Esophagus mucosa (tissue), 1 donor: ENCODE measurements at places on chromosomes 7 and 10. TPM values are rescaled to one million over a fixed set of nuclear protein-coding genes. Genes with fewer than 3 reads are reported as not detected.

GRCh38 chr10:42551582-42552187 is 86.7 kb downstream of the ZNF33B start:
- ATAC-seq, result no peak

DNA sequence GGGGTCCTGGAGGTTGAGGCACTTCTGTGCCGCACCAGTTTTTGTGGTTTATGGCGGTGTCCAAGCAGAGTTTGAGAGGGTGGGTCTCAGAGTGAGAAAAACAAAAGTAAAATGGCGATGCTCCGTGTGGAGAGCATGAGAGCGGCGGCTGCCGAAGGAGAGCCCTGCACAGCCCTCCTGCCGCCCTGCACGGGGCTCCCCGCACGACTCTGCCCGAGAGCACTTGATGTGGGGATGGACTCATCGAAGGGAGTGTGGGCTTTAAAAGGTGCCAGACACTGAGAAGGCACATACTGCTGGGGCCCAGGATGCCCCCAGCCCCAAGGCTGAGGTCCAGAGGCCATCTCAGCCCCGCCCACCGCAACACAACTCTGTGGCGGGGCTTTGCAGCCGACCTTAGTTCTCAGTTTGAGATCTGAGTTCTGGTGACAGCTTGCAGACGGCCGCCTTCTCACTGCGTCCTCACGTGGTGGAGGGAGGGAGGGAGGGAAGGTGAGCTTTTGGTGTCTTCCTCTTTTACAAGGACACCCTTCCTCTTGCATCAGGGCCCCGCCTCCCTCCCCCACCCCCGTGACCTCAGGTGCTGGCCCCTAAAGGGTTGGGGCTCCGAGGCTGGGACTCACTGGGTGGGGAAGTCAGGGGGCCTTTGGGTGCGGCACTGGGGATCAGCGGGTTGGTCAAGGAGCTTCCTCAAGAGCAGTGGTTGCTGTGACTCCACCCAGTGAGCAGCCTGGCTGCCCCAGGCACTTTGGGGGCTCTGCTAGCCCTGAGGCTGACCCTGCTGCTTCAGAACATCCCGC is 69.1 kb downstream of the NKX6-2 start:
- no peak for ATAC-seq

LRRC17 gene
- 0.32 TPM for total RNA-seq

SLC26A3 gene
- total RNA-seq, result 0.44 TPM

DNA sequence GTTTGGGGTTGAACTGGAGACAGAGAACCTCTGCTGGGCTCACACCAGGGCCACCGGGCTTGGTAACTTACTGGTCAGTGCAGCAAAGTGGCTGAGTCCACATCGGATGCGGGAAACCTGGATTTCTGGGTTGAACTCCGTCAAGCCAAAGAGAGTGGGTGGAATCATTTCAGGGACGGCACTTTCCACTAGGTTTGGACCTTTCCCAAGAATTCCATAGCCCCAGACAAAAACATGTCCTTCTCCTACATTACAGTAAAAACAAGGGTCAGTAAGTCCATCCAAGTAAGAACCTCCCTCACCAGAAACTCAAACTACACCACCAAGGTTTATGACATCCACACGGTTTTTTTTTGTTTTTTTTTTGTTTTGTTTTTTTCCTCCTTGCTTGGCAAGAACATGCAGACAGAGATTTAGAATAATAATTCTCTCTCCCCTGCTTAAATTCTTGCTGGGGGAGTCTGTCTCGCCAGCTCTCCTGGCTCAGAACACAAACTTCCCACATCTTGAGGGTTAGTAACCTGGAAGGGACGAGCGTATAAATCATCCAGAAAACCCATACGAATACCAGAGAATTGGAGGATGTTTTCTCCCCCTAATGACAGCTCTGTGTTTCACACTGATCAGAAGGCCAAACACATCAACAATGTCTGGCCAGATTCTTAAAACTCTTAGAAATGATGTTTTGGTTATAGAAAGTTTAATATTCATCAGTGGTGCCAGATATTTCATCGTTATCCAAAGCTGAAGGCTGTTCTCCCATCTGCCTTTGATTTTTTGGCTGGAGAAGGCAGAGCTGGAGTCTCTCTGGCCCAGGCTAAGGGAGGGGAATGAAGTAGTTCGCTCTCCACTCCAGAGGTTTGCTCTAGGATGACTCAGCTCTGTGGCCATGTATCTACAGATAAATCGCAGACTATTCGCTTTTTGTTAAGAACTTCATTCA is 17.5 kb downstream of the RCC1L start:
- no peak for ATAC-seq

DNA sequence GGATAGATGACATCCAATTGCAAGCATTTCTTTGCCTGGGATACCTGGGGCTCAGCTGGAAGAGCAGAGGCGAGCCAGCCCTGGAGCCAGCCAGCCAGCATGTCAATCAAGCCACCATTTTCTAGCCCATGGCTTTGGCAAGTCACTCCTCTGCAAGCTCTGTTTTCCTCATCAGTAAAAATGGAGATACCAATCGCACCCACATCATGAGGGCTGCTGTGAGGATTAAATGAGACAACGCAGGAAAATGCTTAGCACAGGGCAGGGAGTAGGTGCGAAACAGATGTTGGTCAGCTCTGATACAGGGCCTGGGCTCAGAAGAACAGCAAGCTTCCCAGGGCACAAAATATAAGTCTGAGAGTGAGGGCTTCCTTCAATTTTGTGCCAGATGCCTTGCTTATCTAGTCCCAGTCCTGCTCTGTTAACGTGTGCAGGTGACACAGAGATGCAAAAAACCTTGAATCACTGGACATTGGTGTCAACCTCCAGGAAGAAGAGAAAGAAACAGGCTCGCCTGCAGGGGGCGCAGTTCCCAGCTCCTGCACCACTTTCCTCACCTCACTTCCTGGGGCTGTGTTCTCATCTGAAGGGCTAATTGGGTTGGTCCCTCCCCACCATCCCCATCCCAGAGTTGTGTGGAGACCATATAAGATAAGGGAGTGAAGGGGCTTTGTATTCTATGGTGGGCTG is 72.8 kb upstream of the CACUL1 start:
- ATAC-seq, result no peak

- ATAC-seq, result no peak
These were observed 79.4 kb downstream of the ANKIB1 start for GRCh38 chr7:92325173-92325572.

PPP1R17 gene
- total RNA-seq, result not detected

- peak; percentile 52 for ATAC-seq
These were observed 33.8 kb downstream of the HGF start for GRCh38 chr7:81736091-81736490.

DNA sequence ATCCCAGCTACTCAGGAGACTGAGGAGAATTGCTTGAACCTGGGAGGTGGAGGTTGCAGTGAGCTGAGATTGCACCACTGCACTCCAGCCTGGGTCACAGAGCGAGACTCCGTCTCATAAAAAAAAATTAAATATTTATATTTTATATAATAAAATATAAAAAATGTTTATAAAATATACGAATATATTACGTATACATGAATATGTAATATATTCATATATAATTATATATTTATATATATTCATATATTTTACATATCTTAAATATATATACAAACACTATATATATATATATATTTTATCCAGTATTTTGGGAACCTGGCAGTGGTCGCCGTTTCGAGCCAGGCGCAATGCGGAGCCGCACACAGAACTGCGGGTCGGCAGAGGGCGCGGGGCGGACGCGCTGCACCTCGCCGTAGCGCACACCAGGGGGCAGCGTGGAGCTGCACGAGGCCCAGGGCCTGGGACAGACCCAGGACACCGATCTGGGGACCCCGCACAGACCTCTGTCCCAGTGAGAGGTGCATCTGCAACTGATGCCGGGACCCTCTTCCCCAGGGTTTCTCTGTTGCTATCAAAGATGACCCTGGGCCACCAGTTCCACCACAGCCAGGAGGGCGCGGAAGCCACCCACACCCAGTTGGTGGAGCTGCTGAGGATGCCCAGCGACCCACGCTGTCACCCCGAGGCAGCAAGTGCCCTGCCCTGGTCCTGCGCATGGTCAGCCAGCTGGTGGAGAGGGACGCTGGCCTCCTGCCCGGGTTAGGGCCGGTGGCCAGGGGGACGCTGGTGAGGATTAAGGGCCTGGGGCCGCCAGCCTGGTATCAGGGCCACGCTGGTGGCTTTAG is 22.7 kb downstream of the AP5Z1 start:
- ATAC-seq, result peak; percentile 79

GIMAP5 gene
- total RNA-seq, result 1.4 TPM

DNA sequence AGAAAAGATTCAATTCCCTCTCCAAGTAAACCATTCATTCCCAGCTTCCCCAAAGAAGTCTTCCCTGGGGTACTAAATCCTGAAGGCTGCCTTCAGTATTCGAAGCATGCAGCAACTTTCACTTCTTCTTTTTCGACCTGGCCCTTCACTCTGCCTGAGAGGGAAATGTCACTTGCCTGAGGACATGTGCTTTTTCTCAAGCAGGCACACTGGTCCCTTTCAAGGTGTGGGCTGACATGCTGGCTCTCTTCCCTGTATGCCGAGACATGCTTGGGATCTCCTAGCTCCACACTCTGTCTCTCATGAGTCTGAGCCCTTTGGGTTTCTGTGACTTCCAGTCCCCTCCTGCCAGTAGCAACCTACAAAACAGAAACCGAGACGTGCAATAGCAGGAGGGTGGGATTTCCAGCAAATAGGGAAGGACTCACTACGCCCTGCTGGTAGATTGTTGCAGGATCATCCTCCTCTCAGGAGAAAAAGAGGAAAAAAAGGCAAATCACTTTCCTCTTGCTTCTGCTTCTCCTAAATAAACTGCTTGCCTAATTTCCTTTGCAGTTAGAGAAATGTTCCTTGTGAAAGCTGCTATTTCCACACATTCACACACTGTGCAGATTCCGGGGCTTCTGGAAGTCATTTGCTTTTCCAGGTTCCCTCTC is 33.5 kb downstream of the FIGNL1 start:
- no peak for ATAC-seq

GPR22 gene
- not detected for total RNA-seq

- ATAC-seq, result no peak
These were observed 948.8 kb upstream of the POT1 start for GRCh38 chr7:125878235-125878956.

GRCh38 chr7:127460077-127460476 is 67.6 kb upstream of the ZNF800 start:
- ATAC-seq, result no peak

- no peak for ATAC-seq
These were observed 87.6 kb upstream of the ADARB2 start for GRCh38 chr10:1824928-1825327.

DNA sequence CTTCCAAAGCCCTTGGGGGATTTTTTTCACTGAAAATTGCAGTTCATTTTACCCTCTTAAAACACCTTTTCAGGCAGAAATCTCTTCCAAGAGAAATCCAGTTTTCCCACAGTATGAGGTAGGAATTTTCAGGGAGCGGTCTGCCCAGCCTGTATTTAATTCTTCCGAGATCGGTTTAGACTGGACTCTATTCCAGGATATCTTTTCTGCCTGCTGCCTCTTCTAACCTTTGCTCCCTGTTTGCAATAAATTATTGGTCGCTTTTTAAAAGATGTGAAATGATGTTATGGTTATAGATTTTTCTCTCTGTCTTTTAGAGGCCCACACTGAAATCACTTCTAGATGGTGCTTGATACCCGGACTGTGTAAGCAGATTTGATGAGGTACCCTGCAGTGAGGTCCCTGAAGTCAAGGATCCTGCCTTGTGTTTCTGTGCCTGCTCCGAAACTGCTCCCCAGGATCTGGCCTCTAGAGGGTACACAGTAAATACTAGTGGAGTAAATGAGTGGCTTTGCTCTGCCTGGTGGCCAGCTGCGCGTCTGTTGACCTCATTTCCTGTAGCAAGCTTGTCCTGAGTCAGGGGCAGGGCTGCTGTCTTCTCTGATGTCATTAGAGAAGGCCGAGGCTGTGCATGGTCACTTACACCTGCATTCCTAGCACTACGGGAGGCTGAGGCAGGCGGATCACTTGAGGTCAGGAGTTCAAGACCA is 191.6 kb downstream of the FANK1 start:
- no peak for ATAC-seq

DNA sequence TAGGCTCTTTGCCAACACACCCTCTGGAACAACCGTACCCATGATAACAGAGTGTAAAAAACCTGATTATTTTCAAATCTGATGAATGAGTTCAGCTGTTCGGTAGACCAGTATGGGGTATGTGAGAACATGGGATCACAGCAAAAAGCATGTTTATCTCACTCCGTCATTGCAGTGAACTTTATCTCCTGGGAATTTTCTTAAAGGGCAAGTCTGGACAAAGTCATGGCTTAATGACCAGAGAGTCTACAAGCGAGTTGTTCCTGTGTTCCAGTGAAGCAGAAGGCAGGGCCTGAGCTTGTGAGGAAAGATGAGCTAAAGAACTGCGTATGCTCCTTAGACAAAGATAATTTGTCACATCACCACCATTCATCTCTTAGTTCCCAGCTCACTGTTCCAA is 219.7 kb downstream of the TRIL start:
- ATAC-seq, result peak; percentile 56

- ATAC-seq, result no peak
These were observed 252.9 kb upstream of the SORCS1 start for GRCh38 chr10:107417446-107417845.

- no peak for ATAC-seq
These were observed 64.0 kb upstream of the RAB11FIP2 start for GRCh38 chr10:118110750-118111149.

GRCh38 chr10:6756716-6757115 is 176.6 kb upstream of the PRKCQ start:
- no peak for ATAC-seq

ATP6V0E2 gene
- total RNA-seq, result 3.6 TPM

CALML5 gene
- total RNA-seq, result 16.6 TPM

DNA sequence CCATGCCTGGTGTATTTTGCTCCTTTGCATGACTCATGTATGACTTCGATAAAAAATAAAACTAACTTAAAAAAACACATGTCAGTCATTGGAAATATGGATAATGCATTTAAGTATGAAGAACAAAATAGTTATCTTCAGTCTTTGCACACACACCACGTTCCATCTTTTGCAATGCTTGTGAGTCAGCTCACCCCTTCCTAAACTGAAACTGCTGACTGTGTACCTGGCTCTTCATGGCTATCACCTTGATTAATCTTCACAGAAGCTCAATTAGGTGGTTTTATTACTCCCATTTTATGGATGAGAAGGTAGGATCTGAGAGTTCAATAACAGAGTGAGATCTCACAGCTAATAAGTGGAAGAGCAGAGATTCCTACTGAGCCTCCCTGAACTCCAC is 79.5 kb downstream of the CARD11 start:
- peak; percentile 39 for ATAC-seq

- peak; percentile 56 for ATAC-seq
These were observed at the start of gene HIPK2 for GRCh38 chr7:139777948-139778841. Gene HIPK2 (minus strand): TSS chr7:139777998. CDS start chr7:139777623, 375 bp downstream.

DNA sequence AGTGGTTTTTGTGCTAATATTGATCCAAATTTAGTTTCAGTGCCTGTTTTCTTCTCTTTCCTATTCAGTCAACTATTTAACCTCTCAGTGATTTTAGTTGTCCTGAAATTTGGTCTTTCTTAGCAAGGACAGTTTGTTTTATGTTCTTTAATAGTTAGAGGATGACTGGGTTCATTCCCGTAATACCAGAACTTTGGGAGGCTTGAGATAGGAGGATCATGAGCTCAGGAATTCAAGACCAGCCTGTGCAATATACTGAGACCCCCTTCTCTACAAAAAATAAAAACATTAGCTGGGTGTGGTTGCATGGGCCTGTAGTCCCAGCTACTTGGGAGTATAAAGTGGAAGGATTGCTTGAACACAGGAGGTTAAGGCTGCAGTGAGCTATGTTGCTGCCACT is 148.3 kb downstream of the EXOC4 start:
- no peak for ATAC-seq

TUBAL3 gene
- 0.12 TPM for total RNA-seq
